GM10248 (cell line): ENCODE measurements at places on chromosomes 12 and 14.

- peak; percentile 59 for DNase-seq
Observed at GRCh38 chr14:87992346-87992717, 650 bp downstream of the GALC start.

GRCh38 chr12:6607751-6608591 lies 792 bp upstream of the CHD4 start:
- peak; percentile 59 for DNase-seq

- no peak for DNase-seq
Observed at GRCh38 chr14:34749408-34749807, 35.0 kb upstream of the CFL2 start.

GRCh38 chr12:108845696-108846095 lies 11.7 kb downstream of the SSH1 start:
- DNase-seq: no peak

GRCh38 chr12:78555802-78556201 lies 308.8 kb upstream of the SYT1 start:
- DNase-seq: no peak

GRCh38 chr12:57229046-57229633 lies 371 bp upstream of the SHMT2 start:
- no peak for DNase-seq

GRCh38 chr12:124867401-124867930 lies 3.8 kb upstream of the SCARB1 start:
- no peak for DNase-seq

GRCh38 chr12:111451649-111452129 lies 46.0 kb downstream of the SH2B3 start:
- DNase-seq: peak; percentile 54
